ENCODE measurements at places on chromosomes 7 and 10.

- no peak for DNase-seq
These were observed 444.2 kb upstream of the NPVF start for GRCh38 chr7:25672496-25672895.

GRCh38 chr7:48255046-48255445, 83.8 kb downstream of the ABCA13 start:
- DNase-seq, result no peak

- no peak for DNase-seq
These were observed 1.2 kb downstream of the GRK5 start for GRCh38 chr10:119208553-119208940.

- DNase-seq, result no peak
These were observed 112.6 kb downstream of the C1GALT1 start for GRCh38 chr7:7294911-7295310.

- no peak for DNase-seq
These were observed 7.0 kb upstream of the DLX6 start for GRCh38 chr7:96998333-96998732.

GRCh38 chr10:27643301-27643700, 102.3 kb downstream of the MKX start:
- DNase-seq, result no peak

DNA sequence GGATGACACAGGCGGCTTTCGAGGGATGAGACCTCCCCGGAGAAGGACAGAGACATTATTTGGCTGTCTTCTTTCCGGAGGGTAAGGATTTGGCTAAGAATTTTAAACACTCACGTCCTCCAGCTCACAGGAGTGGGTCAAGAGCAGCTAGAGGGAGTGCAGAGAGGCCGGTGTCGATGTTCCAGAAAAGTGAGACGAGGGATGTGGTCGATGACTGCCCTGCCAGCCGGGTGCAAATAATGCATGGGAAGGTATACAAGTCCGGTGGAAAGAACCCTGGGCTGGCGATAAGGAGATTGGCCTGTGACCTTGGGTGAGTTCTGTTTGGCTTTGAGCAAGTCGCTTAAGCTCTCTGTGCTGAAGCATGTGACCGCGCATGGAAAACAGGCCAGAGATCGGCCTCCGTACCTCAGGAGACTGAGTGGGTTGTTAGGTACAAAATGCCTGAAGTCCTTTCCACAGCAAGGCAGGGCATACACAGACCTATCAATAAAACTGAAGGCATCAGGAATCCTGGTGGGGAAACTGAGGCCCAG, 149.1 kb downstream of the UBE2H start:
- DNase-seq, result no peak

DNA sequence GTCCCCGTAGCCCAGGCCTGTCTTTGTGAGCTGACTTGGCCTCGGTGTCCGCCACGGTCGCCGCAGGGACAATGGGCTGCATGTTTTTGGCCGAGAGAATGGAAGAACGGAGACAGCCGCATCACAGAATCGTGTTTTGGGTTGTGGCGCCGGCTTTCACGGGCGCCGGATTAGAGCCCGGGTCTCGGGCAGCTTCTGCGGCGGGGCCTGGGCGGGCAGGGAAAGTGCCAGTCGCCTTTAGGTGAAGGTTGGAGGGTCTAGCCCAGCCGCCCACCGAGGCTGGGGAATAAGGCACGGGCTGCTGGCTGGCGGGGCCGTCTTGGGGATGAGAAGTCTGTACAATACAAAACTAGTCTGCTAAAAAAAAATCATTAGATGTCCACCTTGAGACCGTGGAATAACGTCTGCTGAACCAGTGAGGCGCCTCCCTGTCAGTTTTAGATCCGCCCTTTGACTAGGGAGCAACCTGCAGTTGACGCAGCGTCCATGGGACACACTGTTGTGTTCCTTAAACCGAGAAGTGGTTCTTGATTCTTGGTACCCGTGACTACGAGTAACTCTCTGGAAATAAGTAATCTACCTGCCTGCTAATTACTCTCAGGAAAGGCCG, 577 bp downstream of the DNAJB9 start:
- DNase-seq, result peak; percentile 35

DNA sequence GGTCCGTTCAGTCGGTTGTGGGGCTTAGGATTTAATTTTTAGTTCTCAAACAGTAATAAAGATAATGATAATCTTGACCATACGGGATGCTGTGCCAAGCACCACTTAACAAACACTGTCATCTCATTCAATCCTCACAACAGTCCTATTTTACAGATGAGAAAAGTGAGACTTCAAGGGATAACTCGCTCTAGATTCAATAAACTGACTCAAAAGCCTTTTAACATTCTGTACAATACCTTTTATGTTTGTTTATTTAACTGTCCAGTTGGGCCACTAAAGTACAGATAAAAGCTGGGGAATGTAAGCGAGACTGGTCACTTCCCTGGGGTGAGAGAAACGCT, 437 bp upstream of the CFAP69 start:
- DNase-seq, result no peak

DNA sequence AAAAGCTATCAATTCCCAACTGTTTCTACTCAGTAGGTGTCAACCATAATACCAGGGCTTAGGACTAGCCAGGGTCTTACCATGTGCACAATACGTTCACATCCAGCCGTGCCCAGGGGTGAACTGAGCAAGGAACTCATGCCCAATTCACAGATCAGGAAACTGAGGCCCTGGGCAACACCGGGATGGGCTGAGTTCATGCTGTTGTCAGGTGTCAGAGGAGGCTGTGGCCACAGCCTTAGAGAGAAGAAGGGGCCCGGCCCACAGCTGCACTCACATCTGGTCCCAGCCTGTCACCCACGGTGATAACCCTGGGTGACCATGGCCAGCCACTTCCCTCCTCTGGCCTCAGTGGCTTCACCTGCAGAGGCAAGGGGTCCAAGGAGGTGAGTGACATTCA, 92.0 kb downstream of the FAM53B start:
- DNase-seq, result no peak

- DNase-seq, result peak; percentile 49
These were observed 11.2 kb upstream of the SLC35B4 start for GRCh38 chr7:134327896-134328295.

- DNase-seq, result no peak
These were observed 62.4 kb downstream of the PRKAG2 start for GRCh38 chr7:151814400-151815009.

DNA sequence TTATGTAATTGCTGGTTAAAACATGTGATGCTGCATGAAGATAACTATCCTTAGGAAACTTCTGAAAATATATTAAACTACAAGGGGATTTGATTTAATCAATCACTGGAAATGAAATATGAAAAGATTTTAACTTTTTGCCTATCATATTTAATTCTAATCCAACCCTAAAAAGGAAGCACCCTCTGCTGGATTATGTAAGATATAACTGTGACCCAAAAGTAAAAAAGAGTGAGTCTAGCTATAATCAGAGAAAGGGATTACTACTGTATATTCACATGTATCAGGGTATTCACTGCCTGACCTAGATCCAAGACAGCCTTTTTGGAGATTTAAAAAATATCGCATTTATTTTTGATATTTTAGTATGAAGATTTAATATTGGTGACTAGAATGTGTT, 295.5 kb downstream of the MDFIC start:
- no peak for DNase-seq

- DNase-seq, result no peak
These were observed 398.5 kb downstream of the PCDH15 start for GRCh38 chr10:54402576-54402975.

GRCh38 chr10:8894148-8894547, 839.7 kb downstream of the GATA3 start:
- no peak for DNase-seq

DNA sequence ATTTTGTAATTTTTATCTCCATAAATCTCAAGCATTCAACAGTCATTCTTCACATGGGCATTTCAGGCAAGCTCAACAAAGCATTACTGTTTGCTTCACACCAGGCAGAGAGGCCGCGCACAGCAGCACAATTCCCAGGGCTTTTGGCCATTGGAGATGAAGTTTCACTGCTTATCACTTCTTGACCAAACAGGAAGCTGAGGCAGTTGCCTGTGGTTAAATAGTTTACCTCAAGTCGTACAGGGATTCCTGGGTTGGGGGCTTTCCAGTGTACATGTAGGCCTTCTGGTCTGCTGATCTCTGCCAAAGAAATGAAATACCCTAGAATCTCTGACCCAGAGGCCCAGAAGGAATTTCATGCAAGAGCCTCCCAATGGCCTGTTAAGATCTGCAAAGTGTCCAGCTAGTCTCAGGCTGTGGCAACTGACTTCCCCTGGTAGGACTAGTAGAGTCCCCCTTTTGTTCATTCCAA, 11.2 kb upstream of the PRDX3 start:
- DNase-seq, result no peak

DNA sequence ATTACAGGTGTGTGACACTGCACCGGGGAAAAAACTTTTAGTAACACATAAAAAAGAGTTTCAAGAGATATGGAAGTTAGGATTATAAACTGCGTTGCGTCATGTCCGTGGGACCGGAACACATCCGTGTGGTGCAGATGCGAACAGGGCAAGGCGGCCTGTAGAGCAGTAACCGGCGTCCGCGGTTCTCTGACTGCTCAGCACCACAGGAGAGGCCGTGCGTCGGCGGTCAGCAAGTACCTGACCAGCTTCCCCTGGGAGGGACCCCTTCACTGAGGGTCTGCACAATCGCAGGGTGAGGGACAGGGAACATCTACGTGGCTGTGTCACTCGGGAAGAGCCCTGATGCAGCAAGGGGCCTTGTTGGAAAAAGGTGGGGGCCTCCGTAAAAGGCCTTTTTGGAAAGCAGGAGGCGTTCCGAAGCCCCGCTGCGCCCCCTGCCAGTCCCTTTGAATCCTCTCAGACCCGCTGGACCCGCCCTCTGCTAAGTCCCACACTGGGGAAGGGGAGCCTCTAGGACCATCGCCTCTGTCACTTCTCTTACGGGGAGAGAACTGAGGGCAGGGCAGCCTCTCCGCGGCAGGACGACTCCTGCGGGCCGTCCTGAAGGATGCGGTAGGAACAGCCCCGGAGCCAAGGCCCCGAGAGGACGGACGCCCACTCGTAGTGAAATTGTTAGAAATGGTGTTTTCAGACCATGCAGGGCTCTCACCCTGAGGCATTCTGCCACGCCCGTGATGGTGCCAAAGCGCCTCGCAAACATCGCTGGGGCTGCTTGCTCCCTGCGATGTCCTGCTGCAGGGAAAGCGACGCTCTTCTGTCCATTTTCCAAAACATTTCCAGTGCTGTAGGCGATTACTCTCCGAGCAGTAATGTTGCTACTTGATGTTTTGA, 771.6 kb upstream of the COBL start:
- DNase-seq, result no peak

DNA sequence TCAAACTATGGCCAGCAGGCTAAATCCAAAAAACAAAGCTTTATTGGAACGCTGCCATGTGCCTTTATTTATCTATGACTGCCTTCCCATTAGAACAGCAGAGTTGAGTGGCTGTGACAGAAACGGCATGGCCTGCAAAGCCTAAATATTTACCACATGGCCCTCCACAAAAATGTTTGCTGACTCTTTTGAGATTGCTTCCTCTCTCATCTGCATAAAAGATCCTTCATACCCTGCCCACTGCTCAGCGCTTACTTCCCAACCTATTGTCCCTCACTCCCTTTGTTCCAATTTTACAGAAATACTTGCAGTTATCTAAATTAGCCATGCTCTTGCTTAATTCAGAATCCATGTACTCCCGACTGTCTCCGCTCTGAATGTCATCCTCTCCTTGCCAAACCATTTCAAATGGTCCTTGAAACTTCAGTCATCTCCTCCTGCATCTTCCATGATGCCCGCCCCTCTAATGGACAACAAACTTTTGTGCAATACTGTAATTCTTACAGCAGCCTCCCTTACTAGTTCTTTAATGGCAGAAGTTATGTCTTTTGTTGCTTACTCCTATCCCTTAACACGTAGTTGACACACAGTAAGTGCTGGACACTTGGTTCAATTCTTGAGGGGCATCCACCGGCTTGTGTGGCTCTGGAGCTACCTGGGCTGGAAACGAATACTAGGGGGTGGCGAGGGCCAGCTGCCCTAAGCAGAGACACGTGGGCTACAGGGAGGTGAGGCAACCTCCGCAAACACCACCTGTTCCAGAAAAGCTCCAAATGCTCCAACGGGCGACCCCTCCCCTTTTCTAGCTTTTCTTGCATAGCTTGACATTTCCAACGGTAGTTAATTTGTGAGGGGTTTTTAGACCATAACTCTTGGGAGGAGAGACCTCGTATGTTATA, 832 bp downstream of the XRCC2 start:
- DNase-seq, result peak; percentile 11

GRCh38 chr7:117810642-117811512, 62.4 kb downstream of the CTTNBP2 start:
- no peak for DNase-seq

DNA sequence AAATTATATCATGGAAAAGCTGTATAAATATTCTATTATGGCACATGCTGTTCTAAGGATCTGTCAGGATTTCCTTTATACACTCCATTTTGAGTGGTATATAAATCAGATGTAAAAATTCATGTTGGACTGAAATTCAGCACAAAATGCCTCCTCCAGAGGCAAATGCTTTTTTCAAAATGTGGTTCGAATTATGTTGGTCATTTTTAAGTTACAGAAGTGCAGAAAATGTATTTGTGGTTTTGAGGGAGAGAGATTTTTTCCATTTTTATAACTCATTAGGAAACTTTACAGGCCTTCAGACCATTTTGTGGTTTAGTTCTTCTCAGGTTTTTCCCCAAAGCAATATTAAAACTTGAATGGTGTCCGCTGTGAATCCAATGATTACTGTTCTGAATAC, 2.9 kb downstream of the PPP1R3A start:
- DNase-seq, result no peak

GRCh38 chr10:65911151-65911835, 1014.5 kb upstream of the LRRTM3 start:
- no peak for DNase-seq

DNA sequence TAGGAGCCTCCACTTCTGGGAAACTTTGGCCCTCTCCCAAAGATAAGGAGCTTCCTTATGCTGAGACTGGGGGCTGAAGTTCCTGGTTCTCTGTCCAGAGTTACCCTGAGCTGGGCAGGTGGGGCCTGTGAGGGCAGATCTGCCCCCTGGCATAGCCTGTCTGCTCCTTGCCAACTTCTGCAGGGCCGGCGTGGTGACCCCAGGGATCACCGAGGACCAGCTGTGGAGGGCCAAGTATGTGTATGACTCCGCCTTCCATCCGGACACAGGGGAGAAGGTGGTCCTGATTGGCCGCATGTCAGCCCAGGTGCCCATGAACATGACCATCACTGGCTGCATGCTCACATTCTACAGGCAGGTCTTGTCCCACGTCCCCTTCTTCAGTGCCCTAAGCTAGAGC, 4.3 kb downstream of the SFXN3 start:
- no peak for DNase-seq

GRCh38 chr7:27091941-27092818, 3.6 kb downstream of the HOXA1 start:
- DNase-seq, result no peak

All from activated naive CD4-positive, alpha-beta T cell treated with anti-CD3 and anti-CD28 coated beads, Interleukin-2, amount 50 U/mL, for 16 hours (primary cell).